ENCODE measurements at places on chromosomes 1 and 21.

DNA sequence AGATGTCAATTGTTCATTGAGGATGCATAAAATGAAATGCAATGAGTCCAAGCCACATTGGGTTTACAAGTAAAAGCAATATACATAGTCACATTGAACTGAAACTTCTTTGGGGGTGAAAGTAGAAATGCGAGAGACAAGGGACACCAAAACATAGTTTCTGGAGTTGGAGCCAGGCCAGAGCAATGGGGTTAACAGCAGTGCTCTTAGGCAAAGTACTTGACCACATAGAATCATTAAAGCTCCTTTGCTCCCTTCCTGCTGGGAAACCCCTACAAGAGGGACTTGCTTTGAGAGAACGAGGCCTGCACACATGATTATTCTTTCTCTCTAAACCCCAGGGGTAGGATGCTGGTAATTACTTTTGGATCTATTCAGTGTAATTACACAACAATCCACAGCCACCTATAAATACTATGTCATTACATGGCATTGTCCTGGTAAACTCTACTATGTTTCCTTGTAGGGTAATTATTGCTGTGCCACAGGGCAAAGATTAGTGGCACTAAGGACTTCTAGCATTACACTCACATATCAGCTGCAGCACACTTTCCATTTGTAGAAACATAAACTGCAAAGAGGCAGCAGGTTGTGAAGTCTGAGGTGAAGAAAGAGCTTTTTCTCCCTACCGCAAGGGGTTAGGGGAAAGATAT is 421.6 kb upstream of the PBX1 start:
- no peak for DNase-seq

GRCh38 chr1:38235705-38236104 is 189.1 kb upstream of the POU3F1 start:
- no peak for DNase-seq

- DNase-seq, result no peak
Observed at GRCh38 chr1:165637427-165637826, 6.4 kb downstream of the MGST3 start.

- DNase-seq, result no peak
Observed at GRCh38 chr1:232381394-232382100, 248.4 kb downstream of the SIPA1L2 start.

GRCh38 chr21:33896691-33897090 is 18.9 kb downstream of the ATP5PO start:
- DNase-seq, result no peak

GRCh38 chr1:41330588-41331545 is 30.4 kb upstream of the FOXO6 start:
- DNase-seq, result peak; percentile 30

DNA sequence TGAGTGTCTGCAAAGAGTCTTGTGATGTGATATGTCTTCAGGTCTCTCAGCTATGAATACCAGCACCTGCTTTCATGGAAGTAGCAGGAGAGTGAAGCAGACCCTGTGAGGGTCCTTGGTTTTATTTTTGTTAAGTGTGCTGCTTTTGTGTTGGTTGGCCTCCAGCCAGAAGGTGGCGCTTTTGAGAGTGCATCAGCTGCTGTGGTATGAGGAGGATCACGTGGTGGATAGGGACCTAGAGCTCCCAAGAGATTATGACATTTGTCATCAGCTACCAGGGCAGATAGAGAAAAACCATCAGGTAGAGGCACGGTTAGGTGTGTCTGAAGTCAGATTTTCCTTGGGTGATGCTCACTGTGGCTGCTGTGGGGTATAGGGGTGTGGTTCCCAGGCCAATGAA is 1232.1 kb downstream of the MRPL39 start:
- DNase-seq, result no peak

GRCh38 chr1:116561563-116561962 is 9.3 kb downstream of the CD58 start:
- no peak for DNase-seq

GRCh38 chr1:100847361-100848082 is 47.1 kb downstream of the EXTL2 start:
- no peak for DNase-seq

- no peak for DNase-seq
Observed at GRCh38 chr1:51487628-51488027, 31.4 kb downstream of the EPS15 start.

DNA sequence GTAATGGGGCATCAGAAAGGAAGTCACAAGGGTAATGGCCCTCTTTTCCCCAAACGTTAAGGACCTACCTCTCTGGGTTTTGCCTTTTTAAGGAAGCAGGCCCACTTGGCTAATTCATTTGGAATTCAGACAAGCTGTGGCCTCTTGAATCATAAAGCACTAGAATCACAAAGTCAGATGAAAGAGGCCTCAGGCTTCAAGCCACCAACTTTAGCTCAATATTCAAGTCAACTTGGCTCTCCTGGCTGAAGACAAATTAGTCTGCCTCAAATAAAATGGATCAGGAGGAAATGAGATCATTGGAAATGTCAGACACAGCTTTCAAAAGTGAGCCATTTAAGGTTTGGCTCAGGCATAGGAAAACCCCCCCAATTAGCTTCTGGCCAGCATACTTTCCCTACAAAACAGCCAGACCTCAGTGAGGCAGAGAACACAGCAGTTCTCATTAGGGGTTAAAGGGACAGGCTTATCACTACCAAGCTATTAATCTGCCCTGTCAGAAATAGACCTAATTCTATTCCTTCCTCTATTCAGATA is 34.3 kb downstream of the SLC35D1 start:
- DNase-seq, result no peak

DNA sequence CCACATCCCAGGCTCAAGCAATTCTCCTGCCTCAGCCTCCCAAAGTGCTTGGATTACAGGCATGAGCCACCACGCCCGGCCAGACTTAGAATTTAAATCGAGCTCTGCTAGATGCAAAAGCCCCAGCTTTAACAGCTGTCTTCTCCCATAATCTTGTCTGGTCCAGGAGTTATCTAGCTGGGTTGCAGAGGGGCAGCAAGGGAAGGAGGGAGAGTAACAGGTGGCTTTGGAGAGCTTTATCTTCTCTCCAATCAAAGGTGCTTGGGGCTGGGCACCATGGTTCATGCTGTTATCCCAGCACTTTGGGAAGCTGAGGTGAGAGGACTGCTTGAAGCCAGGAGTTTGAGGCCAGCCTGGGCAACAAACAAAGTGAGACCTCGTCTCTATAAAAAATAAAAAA is 3.9 kb downstream of the RHBG start:
- no peak for DNase-seq

DNA sequence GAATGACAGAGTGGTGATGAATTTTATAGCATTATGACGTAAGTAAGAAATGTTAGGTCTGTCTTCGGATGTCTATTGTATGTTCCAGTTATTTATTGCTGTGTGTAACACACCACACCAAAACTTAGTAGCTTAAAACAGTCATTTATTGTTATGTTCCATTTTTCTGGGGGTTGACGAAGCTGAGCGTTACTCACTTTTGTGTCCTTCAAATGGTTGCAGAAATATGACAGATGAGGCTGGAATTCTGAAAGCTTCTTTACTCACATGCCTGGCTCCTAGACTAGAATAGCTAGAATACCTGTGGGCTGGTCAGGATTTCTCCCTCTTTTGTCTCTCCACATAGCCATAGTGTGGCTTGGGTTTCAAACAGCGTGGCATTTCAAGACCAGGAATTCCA is 62.1 kb upstream of the S1PR1 start:
- DNase-seq, result no peak

- DNase-seq, result no peak
Observed at GRCh38 chr1:46056325-46056724, 76.1 kb downstream of the PIK3R3 start.

DNA sequence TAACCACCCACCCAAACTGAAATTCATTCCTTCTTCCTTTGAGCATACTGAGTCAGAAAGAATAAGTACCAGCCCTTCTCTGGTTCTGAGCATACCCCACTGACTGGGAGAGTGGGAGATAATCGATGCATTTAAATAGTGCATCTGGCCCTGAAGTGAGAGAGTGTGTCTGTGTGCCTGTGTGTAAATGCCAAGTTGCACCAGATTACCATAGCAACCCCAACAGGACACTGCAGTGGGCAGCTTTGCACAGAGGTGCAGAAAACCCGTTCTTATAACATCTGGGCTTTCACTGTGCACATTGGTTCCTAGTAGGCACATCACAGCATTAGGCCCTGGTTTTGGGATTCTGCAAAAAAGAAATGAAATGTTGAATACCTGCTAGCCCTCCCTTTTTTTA is 2.3 kb downstream of the ASTN1 start:
- no peak for DNase-seq

- DNase-seq, result no peak
Observed at GRCh38 chr1:5125208-5125607, 470.8 kb downstream of the AJAP1 start.

DNA sequence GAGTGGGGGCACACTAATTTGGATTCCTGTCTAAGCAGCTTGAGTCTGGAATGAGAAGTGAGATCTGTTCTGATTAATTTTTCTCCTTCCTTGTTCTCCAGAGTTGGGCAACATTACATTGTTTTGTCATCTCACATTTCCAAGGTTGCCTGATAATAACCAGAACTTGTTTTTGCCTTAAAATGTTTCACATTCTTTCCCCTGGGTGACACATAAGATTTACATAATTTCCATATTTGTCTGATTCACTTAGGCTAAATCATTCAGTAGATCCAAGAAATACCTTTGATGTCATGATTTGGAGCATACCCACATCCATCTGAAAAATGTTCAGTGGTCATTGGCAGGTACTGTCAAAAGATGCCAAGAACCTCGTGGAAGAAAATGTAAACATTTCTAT is 60.3 kb downstream of the XCL2 start:
- DNase-seq, result no peak

- no peak for DNase-seq
Observed at GRCh38 chr1:226520640-226521355, 27.8 kb upstream of the STUM start.

- DNase-seq, result no peak
Observed at GRCh38 chr1:212585210-212585609, 23.4 kb upstream of the ATF3 start.

DNA sequence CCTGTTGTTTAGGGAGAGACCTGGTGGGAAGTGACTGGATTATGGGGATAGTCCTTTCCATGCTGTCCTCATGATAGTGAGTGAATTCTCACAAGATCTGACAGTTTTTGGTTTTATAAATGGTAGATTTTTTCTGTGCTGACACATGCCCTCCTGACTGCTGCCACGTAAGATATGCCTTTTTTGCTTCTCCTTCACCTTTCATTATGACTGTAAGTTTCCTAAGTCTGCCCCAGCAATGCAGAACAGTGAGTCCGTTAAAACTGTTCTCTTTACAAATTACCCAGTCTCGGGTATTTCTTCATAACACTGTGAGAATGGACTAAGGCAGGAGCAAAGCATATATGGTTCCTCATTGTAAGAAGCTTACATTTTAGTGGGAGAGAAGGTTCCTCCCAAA is 1727.2 kb downstream of the NCAM2 start:
- DNase-seq, result no peak

DNA sequence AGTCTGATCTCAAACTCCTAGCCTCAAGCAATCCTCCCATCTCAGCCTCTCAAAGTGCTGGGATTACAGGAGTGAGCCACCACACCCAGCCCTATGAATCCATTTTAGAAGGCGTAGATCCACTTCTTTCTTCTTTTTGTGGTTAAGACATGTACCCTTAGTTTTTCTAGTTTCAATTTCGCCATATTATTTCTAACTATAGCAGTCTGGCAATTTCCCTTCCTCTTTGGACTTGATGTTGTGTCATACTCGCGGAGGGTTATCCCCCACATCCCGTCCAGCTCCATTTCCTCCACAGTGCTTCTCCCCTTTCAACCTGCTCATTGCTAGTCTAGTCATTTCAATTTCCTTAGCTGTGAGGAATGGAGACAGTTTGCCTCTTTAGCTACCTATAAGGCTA is 5.2 kb upstream of the LRRC8D start:
- no peak for DNase-seq

DNA sequence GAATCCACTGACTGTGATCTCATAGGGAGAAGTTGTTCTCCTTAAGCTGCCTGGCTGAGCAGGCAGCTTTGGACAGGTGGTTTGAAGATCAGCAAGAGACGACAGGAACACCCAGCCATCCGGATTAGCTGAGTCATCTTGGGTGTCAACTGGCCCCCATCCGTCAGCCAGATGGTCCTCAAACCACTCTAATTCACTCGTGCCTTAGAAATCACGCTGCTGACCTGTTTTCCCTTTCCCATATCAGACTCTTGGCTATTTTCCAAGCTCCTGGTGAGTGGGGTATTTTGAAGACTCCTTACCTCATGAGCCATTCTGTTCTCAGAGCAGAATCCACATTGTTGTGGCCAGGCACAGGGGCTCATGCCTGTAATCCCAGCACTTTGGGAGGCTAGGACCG is 149.1 kb upstream of the L1TD1 start:
- peak; percentile 17 for DNase-seq

DNA sequence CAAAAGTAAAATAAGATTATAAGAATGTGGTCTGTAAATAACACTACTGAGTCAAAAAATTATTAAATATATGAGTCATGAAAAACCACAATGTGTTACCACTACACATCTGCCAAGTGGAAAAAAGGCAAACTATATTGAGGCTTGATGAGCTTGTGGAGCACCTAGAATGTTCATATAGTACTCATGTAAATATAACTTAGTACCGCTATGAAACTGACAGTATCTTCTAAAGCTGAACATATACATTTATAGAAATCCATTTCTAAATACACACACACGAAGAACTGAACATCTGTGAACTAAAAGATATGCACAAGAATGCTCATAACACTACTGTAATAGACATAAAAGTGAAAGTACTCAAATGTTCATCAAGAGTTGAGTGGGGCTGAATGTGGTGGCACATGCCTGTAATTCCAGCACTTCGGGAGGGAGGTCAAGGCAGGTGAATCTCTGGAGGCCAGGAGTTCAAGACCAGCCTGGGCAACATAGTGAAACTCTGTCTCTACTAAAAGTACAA is 18.5 kb upstream of the GBP3 start:
- DNase-seq, result no peak

GRCh38 chr1:75412616-75413015 is 198.3 kb downstream of the SLC44A5 start:
- DNase-seq, result no peak

- DNase-seq, result peak; percentile 30
Observed at GRCh38 chr1:21865943-21866706, 54.1 kb downstream of the LDLRAD2 start.

GRCh38 chr1:43302721-43303470 is 2.1 kb downstream of the TIE1 start:
- no peak for DNase-seq

- no peak for DNase-seq
Observed at GRCh38 chr1:109625601-109626560, 6.2 kb downstream of the AMPD2 start.

GRCh38 chr1:180028864-180029263 is 74.3 kb downstream of the CEP350 start:
- DNase-seq, result no peak

GRCh38 chr1:226134170-226135058 is 52.1 kb downstream of the ACBD3 start:
- no peak for DNase-seq

- DNase-seq, result no peak
Observed at GRCh38 chr1:91937613-91938012, 11.6 kb upstream of the BRDT start.

- no peak for DNase-seq
Observed at GRCh38 chr1:175390522-175391254, 198.1 kb upstream of the KIAA0040 start.
